AG09319 (cell line): ENCODE measurements at places on chromosomes 1 and 21.

DNA sequence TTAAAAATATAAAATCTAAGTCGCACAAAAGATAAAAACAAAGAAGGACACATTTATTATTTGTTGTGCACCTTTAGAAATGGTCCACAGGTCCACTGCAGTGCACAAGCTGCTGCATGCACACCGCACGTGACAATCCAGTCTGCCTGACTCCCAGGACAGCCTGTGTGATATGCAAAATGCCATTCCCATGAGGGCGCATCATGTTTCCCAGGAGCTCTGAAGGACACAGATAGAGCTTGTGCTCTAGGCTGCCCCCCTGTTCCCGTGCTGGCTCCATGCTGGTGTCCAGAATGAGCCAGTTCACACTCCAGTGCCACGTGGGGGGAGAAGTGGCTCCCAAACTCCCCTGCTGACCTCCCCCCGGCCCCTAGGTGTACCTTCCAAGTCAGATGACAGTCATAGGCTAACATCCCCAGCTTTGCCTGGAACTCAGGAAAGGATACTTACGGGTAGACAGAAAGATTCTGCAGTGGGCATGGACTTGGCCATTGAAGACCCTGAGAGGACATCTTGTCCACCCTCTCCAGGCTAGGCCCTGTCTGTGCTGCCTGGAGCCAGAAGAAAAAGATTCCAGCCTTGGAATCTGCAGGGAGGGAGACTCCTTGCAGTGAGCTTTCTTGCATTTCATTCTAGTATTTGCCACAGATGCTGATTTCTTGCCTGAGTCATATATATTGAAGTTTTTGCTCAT lies 26.3 kb downstream of the RAB7B start:
- no peak for DNase-seq

DNA sequence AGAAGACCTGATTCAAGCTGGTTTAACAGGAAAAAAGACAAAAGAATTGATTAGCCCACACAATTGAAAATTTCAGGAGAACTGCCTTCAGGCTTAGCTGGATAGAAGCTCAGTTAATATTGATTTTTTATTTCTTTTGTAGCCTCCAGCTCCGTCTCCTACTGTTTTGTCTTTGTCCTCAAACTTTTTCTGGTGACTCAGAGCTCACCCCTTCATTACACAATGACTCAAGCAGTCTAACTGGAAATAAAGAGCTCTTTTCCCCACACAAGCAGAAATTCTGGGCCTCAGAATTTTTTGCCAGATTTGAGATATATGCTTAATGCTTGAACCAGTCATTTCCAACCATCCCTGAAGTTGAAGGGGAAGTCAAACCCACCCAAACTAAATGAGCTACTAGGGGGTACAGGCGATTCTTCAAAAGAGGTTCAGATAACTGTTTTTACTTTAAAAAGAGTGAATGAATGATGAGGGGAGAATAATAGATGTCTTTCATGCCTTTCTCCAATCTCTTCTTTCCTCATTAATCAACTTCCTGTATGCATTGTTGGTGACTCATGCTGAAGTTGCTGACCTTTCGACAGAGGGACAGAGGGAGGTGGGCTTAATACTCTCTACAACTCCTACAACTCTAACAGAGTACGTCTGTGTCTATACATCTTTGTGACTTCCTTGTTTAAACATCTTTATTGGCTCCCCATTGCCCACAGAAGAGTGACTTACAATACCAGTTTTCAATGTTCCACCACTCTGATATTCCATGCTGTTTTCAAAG lies 6.2 kb upstream of the ACP6 start:
- DNase-seq = no peak

- no peak for DNase-seq
Measured at GRCh38 chr1:94329276-94329675, 88.9 kb upstream of the ABCD3 start.

DNA sequence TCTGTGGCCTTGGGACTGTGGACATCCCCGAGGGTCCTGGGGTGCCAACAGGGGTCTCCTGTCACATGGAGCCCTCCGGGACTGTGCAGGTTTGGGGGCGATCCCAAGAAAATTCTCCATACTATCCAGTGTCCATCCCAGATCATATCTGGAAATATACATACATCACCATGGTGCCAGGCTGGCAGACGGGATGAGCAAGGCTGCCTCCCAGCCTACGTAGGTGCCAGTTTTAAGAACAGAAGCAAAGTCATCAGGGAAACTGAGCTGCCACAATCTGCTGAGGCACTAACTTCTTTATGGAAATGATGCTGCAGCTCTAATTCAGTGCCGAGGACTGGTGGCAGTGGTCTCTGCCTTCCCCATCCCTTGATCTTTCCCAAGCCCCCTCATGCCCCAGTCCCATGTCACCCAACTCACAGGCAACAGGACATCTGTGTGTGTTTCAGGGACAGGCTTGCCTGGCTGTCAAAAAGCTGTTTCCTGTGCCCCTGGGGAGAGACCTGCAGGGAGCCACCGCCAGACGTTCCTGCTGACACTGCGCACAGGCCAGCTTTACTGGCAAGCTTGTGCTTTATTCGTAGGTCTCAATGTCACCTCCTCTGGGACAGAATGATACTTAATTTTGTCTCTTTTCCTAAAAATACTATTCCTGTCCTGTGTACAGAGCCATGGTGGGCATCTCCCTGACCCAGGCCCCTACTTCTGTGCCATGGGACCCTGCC lies 15.5 kb downstream of the TEX35 start:
- no peak for DNase-seq

DNA sequence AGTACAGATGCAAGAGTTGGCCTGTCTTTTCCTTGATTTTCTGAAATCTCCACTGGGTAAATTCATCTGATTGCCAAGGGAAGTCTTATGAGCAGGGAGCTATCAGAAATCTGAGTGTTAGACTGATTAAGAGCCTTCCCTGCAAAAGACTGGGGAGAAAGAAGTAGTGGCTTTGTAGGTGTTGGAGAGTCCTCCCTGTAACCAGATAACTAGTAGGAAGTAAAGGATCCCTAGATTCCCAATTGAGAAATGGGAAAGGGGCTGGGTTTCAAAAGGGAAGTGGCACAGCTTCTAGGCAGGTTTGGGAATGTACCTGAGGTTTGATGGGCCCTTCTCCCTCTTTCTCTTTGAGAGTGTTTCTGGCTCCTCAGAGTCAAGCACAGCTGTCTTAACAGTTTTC lies 2.1 kb downstream of the TLCD4 start:
- DNase-seq = no peak

DNA sequence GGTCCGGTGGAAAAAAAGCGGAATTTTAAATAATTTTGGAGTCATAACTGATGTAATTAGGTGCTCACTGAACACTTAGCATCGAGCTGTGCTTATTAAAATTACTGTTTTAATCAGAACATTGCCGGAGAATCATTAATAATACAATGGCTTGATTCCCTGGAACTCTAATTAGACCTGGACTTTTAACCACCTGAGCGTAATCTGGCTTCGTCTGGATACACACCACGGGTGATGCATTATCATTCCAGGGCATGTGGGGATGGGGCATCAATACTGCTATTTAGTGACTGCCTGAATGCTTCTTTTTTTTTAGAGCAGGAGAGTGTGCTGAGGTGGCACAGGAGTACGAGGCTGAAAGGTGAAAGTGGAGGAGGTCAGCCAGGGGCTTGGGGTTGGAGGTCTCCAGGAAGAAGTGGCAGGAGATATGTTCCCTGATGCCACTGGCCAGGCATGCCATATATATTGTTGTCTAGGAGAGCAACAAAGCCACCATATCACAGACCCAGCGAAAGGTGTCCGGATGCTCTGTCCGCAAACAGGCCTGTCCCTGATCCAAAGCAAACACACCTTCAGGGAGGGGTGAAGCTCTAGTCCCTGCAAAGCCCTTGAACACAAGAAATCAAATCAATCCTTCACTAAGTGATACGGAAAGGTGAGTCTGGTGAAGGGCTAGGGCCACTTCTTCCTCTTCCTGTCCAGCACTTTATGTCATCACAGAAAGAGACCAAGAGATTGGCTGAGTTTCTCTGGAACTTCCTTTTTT lies 125.2 kb downstream of the PLXNA2 start:
- no peak for DNase-seq

GRCh38 chr1:200980452-200980772 lies 43.1 kb downstream of the KIF21B start:
- no peak for DNase-seq

DNA sequence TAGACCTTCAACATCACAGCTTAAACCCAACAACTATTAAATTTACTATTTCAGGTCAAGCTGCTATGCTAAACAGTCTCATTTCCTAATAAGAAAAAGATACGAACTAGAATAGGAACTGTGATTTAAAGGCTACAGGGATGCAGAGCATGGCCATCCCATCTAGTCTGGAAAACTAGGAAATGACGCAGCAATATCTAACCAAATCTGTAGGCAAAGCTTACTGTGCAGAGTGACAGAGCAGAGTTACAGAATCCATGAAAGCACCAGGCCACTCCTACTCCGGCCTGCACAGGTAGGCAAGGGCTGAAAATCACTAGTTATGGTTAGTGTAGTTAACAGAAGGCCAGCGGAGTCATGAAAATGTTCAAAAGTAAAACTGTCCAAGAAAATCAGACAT lies 2.1 kb downstream of the HLCS start:
- DNase-seq = no peak

GRCh38 chr1:192697771-192698170 lies 61.8 kb downstream of the RGS13 start:
- DNase-seq = no peak

DNA sequence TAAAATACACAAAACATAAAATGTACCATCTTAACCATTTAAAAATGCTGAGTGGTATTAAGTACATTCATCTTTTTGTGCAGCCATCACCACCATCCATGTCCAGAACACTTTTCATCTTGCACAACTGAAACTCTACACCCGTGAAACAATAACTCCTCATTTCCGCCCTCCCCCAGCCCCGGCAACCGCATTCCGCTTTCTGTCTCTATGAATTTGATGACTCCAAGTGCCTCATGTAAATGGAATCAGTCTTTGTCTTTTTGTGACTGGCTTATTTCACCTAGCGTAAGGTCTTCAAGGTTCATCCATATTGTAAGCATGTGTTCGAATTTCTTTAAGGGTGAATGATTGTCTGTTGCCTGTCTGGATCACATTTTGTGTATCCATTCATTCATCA lies 37.2 kb downstream of the SCCPDH start:
- no peak for DNase-seq

DNA sequence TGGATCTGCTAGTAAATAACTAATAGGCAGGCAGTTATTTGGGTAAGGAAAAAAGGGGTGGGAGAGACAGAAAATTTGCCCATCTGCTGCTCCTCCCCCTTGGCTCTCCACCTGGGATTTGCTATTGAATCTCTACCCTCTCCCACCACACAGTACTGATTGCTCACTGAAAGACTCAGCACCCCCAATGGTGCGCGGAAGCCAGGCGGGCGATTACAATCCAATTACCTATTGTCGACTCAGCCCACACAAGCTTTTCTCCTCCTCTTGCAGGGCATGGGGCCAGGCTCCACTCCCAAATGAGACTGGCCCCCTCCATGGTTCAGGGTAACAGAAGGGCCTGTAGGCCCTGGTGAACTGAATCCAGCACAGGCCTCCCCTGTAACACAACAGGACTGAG lies 2.7 kb upstream of the HMGN2 start:
- DNase-seq = no peak
